ENCODE measurements at places on chromosomes 11 and 22. TPM values are rescaled to one million over a fixed set of nuclear protein-coding genes. Genes with fewer than 3 reads are reported as not detected.

DNA sequence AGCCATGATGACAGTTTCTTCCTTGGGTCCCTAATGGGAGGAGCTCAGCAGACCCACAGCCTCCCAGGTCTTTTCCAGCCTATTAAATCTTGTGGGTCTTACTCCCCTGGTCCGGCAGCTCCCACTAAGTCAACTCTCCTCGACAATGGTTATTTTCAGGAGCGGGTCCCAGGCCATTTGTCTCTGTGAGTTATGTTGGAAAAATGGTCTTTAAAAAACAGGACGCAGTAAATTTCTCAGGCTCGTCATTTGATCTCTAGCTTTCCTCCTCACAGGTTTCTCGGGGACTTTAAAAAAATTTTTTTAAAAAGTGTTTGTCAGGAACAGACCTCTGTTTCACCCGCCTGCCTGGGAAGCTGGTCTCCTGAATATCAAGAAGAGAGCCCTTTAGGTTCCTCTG lies 397.5 kb upstream of the NARS2 start:
- DNase-seq = no peak

GRCh38 chr22:24951942-24952836 lies at the start of gene KIAA1671:
Gene KIAA1671 (plus strand): TSS chr22:24952716. CDS start chr22:25028000, 75,284 bp downstream.
- DNase-seq = peak; percentile 95

Gene UBQLN3
- total RNA-seq = not detected

- no peak for DNase-seq
These were observed 1.6 kb upstream of the RRP7A start for GRCh38 chr22:42521228-42521546.

Gene OR52E6
- not detected for total RNA-seq

GRCh38 chr11:44770401-44770800 lies 43.6 kb downstream of the TSPAN18 start:
- no peak for DNase-seq

- peak; percentile 64 for DNase-seq
These were observed 109.4 kb upstream of the OR4B1 start for GRCh38 chr11:48107188-48107704.

- DNase-seq = no peak
These were observed 23.3 kb downstream of the MYH9 start for GRCh38 chr22:36364255-36365019.

GRCh38 chr11:115362997-115363396 lies 141.2 kb downstream of the CADM1 start:
- DNase-seq = no peak

- DNase-seq = no peak
These were observed 111.6 kb downstream of the MIAT start for GRCh38 chr22:26768952-26769351.

Gene FGF4
- total RNA-seq = 0.40 TPM

DNA sequence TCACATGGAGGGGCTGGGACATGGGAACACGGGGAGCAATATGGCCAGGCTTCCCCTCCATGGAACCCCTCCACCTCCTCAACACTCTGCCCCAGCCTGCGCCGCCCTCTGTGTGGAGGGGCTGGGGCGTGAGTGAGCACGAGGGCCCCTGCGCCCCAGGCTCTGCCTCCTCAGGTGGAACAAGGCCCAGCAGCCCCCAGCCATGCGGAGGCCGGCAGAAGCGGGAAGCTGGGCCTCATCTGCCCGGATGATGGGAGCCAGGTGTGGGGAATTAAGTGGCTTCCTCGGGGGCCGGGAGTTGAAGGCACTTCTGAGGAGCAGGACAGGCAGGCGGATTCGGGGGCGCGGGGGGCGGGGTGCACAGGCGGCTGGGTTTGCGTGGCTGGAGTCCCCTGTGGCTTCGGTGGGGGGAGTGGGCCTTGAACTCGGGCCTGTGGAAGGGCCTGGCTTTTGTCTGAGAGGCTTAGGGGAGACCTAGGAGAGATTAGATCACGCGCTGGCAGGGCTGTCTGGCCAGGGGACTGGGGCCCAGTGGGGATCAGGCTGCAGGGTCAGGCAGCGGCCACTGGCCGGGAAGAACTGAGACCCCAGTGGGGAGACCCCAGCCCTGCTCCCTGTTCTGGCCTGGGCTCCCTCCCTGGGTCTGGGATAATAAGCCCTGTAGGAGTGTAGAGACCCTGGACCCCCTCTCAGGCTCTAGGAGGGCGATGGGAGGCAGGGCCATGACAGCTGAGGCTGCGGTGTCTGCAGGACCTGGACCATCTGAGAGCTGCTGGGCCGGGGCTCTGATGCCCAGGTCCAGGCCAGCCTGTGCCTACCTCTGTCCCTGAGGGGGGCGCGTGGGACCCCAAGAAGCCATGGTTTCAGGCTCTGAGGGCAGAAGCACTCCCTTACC lies 13.3 kb downstream of the PRR33 start:
- no peak for DNase-seq

DNA sequence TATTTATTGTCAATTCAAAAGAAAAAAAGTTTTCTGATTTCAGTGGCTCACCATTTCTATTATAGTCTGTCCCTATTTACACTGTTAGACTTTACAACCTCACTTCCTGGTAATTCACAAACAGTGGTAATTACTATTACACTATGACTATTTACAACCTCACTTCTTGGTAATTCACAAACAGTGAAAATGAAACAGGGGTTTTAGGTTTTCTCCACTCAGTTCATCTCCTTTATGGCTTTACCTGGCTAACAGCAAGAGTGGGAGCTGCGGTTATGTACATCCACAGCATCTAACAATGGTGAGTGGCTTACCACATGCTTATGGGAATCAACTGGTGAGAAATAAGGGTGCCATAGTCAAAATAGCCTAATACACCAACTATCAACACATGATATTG lies 166.4 kb downstream of the CASP12 start:
- no peak for DNase-seq

Gene CDC42EP2
- 23.1 TPM for total RNA-seq

- no peak for DNase-seq
These were observed 6.2 kb upstream of the RGL4 start for GRCh38 chr22:23684561-23685031.

GRCh38 chr22:41243361-41243760 lies 2.6 kb upstream of the CHADL start:
- DNase-seq = no peak
